ENCODE measurements at places on chromosomes 6 and 20. TPM values are rescaled to one million over a fixed set of nuclear protein-coding genes. Genes with fewer than 3 reads are reported as not detected.
A peak's percentile ranks its signal among the peaks of the same experiment; 100 is the strongest.

Gene CTCFL
- not detected for total RNA-seq

GRCh38 chr20:54456961-54457360 is 18.4 kb upstream of the DOK5 start:
- no peak for DNase-seq

DNA sequence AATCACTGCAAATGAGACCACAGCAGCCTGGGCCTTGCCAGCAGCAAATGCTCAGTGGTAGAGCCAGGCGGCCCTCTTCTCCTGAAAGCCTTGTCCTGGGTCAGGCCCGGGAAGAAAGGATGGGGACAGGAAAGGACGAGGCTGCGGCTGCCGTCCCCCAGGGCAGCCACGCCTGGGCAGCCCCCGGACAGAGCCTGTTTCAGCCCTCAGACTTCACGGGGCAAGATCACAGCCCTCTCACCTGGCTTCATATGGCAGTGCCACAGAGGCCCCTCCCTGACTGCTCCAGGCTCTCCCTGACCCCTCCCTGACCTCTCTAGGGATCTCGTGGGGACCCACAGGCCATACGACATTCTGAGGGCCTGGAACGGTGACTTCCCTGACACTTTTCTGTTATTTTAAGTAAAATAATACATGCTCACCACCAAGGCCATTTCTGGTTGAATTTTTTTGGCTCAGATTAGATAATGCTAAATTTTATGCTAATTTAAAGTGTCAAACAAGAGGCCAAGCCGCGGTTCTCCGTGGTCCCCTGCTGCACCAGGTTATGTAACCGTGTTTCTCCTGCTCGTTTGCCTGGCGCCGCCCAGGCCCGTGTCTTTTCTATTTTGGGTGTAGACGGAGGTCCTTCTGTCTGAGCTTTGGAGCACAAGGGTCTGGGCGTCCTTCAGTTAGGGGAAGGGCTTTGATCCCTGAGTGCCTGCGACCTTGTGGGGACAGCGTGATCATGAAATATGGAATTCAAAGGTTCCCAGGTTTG is 59.9 kb upstream of the BHLHE23 start:
- no peak for DNase-seq

DNA sequence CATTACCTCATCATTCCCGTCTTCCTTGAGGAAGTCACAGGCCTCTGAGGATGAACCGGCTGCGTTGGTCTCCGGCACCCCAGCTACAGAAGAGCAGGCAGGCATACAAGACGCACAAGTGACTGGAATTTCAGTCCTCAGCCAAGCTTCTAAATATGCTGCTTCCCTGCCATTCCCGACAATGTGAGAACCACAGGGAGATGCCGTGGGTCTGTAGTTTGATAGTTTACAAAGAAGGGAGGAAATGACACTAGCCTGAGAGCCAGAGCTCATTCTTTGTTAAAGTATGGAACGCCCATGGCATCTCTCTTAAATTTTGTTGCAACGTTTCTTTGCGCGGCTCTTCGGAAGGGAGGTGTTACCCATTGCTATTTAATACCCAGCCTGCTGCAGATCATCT is 25.7 kb downstream of the HEBP2 start:
- DNase-seq = no peak

Gene BFSP1
- total RNA-seq = 0.99 TPM

Gene NRM
- total RNA-seq = 3.4 TPM

DNA sequence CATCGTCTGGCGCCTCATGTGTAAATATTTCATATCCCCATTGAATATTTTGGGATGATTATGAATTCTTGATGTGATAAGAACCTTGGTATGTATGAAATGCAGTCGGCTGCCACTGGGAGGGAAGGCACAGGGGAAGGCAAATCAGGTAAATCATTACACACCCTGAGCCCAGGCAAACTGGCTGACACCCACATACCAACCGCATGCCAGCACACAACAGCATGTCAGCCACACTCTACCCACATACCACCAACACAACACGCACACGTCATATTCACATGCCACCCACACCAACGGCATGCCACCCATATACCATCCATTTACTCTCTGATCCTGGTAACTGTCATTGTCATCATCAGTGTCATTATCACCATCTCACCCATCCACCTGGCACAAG is 28.3 kb upstream of the MDGA1 start:
- DNase-seq = peak; percentile 45

Gene RAET1L
- total RNA-seq = 1.4 TPM

GRCh38 chr6:141700819-141701218 is 431.9 kb upstream of the GJE1 start:
- DNase-seq = no peak

Gene OOEP
- total RNA-seq = not detected

DNA sequence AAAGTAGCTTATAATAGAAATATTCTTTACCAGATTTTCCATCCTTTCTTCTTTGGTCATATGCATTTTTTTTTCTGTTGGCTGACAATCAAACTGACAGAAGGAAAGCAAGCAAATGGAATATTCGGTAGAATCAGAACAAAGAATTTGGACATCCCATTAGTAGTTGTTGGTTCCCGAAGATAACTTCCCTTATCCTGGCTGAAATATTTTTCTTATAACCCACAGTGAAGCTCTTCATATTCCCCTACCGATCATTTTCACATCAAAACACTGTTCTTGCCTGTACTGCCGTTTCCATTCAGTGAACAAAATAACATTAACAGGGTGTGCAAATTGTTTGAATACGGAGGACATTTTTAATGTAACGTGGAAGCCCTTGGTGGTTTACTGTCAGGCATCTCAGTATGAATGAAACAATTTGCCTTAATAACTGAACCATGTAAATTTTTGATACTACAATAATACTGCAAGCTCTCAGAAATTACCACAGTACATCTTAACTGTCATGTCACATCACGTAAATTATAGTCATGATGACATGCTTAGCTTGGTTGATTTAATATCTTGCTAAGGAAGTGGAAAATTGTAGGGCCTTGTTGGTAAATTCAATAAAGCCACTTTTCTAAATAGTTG is 311.5 kb downstream of the LAMA2 start:
- no peak for DNase-seq

GRCh38 chr20:48411919-48412522 is 415.8 kb downstream of the PREX1 start:
- no peak for DNase-seq

DNA sequence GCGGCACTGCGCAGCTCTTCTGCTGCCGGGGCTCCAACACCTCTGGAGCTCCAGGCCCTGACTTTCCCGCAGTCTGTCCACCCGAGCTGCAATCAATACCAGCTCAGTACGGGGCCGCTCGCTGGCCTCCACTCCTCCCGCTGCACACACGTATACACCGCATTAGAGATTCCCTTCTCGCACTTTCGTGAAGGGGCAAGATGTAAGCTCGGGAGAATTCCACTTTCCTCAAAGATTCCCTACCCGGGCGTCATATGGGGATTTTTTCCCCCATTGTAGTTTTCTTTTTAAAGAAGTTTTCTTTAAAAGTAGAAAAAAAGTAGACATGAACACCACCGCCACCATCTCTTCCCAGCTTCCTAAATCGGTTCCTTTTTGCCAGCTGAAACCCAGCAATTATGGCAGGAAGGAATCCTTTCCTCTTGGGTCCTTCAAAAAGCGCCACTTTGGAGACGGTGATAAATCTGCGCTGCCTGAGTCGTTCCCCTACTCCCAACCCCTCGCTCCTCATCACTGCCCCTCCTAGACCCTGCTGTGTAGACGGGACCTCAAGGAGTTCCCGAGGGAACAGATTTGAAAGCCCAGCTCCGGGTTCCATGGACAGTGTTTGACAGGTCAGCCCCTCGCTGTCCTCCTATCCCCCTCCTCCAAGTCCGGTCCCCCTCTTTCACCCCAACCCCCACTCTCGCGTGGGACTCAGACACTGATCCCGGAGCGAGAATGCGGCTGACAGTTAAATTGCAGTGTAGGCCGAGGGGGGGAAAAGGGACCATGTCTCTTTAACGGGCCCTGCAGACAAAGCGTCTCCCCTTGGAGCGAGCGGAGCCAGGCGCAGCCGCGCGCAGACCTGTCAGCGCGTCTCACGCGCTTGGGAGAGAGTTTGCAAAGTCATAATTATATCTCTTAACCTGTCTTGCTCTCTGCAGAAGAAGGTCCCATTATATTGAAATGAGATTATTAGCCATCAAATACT is 39.5 kb downstream of the NCR2 start:
- no peak for DNase-seq

- no peak for DNase-seq
These were observed 157.0 kb downstream of the SOBP start for GRCh38 chr6:107646776-107647438.

- no peak for DNase-seq
These were observed 107.9 kb downstream of the RPP40 start for GRCh38 chr6:4895971-4896370.

DNA sequence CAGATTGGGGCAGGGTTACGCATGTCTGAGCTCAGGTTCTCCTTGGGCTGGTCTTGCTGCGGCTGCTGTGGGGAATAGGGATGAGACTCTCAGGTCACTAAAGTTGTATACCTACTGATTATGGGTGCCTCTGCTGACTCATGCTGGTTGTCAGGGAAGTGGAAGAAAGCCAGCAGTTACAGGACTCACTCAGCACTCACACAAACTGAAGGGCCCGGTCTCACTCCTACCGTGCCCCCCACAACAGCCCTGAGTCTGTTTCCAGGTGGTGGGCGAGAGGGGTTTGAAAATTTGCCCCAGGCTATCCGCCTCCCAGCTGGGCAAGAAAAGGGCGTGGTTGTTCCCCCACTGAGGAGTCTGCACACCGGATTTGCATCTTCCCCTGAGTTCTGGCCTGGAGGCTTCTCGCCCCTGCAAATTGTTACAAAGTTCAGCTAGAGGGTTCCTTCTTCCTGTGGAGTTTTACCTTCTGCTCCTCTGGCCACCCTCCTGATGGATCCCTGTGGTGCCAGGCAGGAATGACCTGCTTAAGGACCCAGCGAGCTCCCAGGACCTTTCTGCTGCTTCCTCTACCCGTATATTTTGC is 659.2 kb downstream of the HDGFL1 start:
- DNase-seq = no peak

- peak; percentile 91 for DNase-seq
These were observed at the start of the genes PGM3 and RWDD2A for GRCh38 chr6:83192871-83193746. PGM3 (minus strand) TSS chr6:83193265; CDS start chr6:83191012, 2,253 bp downstream. RWDD2A (plus strand) TSS chr6:83193357; CDS start chr6:83194452, 1,095 bp downstream.

- DNase-seq = peak; percentile 91
These were observed 48.6 kb downstream of the TPD52L1 start for GRCh38 chr6:125201961-125202729.

Gene SIGLEC1
- not detected for total RNA-seq

GRCh38 chr6:47375426-47375825 is 65.7 kb upstream of the TNFRSF21 start:
- DNase-seq = no peak

DNA sequence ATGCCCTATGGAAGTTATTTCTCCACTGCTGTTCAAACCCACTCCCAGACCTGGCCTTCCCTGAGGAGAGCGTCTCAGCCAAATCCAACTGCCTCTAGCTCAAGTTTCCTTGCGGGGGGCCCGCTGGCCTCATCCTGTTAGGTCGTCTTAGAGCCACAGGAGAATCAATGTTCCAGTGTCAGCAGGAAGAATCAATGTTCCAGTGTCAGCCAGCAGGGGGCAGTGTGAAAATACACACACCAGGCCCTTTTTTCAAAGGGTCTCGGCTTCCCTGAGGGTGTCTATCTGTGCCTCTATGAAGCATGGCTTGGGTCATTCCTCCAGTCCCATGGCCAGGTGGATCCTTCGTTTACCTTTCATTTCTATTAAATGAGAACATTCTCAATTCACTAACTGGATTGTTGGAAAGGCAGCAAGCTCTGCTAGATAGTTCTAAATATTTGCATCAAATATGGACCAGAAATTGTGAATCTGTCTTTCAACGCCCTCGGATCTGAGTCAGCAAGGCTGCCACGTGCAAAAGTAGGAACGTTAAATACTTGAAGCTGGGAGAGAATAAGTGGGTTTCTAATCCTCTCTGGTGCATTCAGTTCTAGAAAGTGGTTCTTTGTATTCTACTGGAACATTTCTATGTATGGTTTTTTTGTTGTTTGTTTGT is 19.2 kb downstream of the PRND start:
- peak; percentile 6 for DNase-seq

GRCh38 chr6:135498185-135498841 is 773 bp upstream of the AHI1 start:
- DNase-seq = peak; percentile 70

DNA sequence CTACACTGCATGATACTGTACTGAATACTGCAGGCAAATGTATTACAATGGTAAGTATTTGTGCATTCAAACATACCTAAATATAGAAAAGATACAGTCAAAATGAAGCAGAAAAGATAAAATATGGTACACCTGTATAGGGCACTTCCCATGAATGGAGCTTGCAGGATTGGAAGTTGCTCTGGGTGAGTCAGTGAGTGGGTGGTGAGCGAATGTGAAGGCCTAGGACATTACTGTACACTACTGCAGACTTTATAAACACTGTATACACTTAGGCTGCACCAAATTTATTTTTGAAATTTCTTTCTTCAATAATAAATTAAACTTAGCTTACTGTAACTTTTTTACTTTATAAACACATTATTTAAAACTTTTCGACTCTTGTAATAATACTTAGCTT is 213.1 kb downstream of the ATXN1 start:
- peak; percentile 27 for DNase-seq

- no peak for DNase-seq
These were observed 11.4 kb upstream of the CAPN11 start for GRCh38 chr6:44147256-44147655.

- DNase-seq = no peak
These were observed 62.0 kb downstream of the KCNS1 start for GRCh38 chr20:45038745-45039474.

DNA sequence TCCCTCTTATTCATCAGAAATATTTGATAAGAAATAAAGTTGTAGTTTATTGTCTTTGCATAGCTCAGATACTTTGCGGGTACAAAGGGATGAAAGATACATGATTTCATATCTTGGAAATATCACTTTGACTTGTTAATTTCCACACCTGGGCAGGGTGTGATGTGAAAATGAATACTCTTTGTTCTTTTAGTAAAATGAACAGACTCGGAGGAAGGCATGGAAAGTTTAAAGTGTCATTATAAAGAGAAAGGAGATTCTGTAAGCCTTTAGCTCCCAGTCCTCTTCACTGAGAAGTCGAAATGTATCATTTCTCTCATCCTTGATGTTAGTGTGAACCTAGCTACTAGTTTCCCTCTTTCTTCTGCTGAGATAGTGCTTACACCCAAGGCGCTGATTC is 36.7 kb upstream of the AKIRIN2 start:
- DNase-seq = no peak

Gene CLDN20
- not detected for total RNA-seq

- no peak for DNase-seq
These were observed 252.4 kb downstream of the HDGFL1 start for GRCh38 chr6:22821664-22822320.

DNA sequence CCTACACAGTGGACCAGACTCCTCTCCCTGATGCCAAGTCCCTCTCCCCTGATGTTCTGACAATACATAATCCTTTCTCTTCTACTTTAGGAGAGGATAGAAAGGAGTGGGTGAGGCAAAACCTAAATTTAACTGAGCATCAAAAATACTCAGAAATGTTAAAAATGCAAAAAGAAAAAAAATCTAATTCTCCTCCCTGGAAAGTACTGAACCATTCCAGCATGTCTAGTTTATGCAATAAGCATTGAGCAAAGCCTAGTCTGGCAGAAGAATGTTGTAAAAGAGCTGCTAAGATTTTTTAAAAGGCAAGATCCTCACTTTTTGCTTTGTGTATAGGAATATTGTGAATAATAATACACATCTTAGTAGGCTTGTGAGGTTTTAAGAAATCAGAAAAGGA is 116.6 kb upstream of the STXBP5 start:
- no peak for DNase-seq

Gene FILIP1
- total RNA-seq = 0.03 TPM

Gene MBOAT1
- 2.5 TPM for total RNA-seq

- DNase-seq = no peak
These were observed 42.5 kb upstream of the NELFCD start for GRCh38 chr20:58938541-58938940.
